ENCODE measurements at places on chromosomes 4 and X.

DNA sequence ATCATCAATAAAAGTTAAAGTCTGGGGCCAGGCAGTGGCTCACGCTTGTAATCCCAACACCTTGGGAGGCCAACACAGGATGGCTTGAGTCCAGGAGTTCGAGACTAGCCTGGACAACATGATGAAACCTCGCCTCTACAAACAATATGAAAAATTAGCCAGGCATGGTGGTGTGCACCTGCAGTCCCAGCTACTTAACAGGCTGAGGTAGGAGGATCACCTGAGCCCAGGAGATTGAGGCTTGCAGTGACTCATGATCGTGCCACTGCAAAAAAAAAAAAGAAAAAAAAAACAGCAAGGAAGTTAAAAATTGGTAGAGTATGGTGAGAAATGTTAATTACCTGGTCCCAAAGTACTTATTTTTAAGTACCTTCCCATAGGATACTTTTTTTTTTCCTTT, 27.5 kb downstream of the FBXW7 start:
- no peak for DNase-seq

DNA sequence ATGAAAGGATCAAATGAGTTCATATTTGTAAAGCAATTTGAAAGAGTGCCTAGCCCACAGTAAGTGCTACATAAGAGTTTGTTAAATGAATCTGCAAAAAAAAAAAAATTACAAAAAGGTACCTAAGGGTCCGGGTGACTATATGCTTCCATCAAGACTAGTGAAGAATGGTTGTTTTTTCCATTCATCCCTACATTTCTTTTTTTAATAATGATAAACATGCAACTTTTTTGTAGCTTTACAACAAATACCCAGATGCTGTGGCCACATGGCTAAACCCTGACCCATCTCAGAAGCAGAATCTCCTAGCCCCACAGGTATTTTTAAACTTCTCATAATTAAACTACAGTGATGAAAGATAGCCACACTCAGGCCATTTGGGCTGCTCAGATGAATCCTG, 4.3 kb downstream of the SPP1 start:
- no peak for DNase-seq

DNA sequence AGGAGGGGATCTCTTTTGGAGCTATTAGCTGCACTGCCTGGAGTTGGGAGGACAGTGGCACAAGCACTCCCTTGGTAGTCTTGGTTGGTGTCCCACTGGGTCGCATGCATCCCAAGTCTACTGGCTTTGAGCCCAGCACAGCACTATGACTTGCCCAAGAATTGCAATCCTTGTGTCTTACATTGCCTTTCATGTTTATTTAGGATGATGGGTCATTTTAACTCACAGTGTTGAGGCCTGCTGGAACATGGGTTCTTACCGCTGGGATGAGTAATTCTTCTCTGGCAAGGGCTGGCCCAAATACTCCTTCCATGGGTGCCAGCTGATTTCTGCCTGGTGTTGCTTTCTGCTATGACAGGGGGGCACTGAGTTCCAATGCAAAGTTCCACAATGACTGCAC, 185.5 kb downstream of the TEX13C start:
- no peak for DNase-seq

DNA sequence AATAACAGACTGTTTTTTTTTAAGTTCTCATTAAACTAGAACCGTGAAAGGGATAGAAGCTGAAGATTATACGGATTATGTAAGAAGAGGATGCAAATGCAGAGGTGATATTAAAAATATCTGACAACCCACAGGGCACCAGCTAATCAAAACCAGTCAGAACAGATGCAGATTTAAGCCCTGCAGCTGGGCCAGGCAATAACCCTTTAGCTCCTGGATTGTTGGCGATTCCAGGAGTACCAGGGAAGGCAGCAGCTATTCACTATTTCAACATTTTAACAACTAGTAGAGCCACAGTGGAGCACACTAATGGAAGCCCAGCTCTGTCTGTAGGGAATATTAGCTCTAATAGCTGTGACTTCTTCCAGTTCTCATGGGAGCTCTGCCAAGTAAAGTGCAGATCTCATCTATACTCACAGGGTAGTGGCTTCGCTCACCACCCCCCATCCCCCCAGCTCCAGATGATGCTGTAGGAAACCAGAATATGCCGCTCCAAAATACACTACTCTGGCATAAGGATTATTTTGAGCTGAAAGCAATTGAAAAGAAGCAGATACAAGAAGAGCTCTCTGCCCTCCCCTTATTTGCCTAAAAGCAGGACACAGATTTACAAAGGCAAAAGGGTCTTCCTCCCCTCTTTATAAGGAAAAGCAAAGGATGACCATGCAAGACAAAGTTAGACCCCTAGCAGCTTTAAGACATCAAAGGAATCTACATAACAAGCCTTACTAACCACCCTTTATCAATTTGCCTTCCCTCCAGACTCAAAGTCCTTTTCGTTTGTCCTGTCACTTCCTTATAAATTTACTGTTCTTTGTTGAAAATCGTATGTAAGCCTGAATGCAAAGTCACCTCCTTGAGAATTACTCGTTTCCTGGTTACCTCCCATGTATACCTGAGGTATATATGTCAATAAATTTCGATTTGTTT, 13.7 kb downstream of the SCD5 start:
- DNase-seq, result no peak

GRCh38 chrX:51487960-51488267, 8.5 kb downstream of the NUDT11 start:
- DNase-seq, result no peak

DNA sequence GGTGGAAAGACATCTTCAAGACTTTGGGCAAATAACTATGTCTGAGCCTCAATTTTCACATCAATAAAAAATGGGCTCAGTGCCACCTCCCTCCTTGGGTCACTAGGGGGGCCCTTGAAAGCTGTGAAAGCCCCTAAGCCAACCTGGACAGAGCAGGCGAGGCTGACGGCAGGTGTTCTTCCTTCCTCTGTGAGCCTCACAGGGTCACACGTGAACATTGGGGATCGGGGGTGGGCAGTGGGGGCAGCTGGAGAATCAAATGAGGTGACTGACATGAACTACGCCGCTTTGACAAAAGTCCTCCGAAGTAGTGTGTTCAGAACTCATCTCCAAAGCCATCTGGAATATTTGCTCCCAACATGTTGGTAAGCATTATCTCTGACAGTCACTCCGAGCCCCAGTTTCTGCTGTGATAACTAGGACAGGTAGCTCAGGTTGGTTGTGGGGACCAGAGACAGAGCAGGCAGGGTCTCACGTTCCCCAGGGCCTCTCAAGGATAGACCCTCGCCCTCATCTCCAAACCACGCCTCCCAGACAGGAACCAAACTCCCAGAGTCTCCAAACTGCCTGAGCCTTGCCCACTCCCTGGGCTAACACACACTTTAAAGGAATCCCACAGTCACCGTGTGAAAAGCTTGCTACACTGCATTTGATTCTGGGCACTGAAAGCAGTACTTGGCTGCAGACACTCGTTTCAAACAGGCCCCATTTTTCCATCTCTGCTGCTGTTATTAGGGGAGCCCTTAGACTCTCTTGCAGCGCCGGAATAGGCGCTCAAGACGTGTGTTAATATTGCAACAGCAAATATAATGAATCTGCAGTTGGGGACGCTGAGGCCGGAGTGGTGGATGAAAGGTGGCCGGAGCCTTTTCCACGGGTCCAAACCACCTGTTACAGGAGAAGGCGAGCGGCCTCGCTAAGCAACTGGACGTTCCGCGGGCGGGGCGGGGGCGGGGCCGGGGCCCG, 717 bp upstream of the WFS1 start:
- no peak for DNase-seq
